ENCODE measurements at places on chromosomes 16 and 17.

DNA sequence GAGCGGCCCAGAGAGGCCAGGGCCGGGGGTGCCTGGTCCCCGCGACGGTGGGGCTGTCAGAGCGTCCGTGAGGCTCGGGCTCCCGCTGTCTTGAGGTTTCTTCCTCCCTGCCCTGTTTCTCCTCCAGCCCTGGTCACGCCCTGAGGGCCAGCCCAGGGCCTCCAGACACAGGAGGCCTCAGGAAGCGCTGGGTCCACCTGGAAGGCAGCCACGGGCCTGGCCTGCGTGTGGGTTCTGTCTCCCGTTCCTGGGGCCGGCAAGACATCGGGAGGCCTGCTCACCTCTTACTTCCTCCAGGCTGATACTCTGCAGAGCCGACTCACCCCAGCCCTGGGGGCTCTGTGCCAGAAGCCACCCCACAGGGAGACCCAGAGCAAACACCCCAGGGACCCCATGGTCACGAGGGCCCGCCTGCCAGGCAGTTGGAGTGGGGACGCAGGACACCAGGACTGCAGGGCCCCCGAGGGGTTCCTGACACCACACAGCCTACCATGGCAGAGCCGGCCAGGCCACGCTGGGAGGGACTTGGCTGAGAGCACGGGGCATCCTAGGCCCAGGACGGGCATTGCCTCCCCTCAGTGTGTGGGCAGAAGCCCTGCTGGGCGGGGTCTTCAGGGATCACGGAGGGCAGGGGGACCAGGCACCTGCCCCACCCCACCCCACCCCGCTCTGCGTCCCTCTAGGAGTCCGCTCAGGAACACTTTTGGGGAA is 18.9 kb upstream of the CACNA1H start:
- DNase-seq, result no peak

DNA sequence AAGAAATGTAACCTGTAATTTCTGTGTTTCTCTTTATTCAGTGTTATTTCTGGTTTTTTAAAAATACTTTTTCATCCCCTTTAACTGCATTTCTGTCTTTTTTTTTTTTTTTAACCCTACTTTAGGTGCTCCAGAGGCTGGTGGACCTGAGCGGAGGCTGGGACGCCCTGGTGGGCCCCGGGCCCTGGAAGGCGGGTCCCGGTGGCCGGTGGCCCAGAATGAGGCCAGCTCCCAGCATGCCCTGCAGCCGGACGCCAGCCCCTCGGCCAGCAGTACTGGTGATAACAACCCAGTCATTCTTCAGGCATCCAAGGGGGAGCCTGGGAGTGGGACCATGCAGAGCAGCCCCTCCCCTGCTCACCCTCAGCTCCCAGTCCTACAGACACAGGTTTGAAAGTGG is 1.5 kb downstream of the SRCAP start:
- no peak for DNase-seq

DNA sequence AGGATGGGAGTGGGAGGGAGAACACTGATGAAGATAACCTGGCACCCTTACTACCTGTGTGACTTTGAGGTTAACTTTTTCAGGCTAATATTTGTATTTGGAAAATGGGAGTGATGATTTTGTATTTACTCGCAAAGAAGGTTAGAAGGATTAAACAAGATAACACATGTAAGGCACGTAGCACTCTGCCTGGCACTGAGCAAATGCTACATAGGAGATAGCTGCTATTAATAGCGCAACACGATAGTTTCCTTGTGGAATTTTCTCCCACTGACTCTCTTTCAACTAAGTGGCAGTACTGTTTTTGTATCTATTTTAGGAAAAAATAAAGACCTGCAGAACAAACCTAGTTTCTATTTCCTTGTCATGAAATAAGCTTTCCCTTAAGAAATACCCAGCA is 15.4 kb upstream of the KCNJ16 start:
- DNase-seq, result no peak

GRCh38 chr16:20538181-20538580 is 38.0 kb downstream of the ACSM2B start:
- no peak for DNase-seq
